CD4-positive, alpha-beta T cell treated with Interleukin-21 for 1 hour (primary cell): ENCODE measurements at places on chromosomes 2 and 18.
A peak's percentile ranks its signal among the peaks of the same experiment; 100 is the strongest.

DNA sequence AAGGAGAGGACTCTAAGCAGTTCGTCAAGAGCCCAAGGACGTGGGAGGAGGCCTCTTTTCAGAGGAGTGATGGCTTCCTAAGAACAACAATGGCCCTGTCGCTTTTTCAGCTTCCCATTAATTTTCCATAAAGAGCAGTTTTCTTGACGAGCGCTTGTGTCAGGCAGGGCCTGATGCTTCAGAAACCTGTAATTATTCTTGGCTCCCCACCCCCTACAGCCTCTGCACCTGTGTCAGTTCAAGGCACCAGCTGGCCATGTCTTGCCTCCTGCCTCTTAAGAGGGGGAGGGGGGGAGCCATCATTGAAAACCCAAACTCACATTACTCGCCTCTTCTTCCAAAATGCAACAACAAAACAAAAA, 32.3 kb downstream of the KLF7 start:
- DNase-seq = no peak

DNA sequence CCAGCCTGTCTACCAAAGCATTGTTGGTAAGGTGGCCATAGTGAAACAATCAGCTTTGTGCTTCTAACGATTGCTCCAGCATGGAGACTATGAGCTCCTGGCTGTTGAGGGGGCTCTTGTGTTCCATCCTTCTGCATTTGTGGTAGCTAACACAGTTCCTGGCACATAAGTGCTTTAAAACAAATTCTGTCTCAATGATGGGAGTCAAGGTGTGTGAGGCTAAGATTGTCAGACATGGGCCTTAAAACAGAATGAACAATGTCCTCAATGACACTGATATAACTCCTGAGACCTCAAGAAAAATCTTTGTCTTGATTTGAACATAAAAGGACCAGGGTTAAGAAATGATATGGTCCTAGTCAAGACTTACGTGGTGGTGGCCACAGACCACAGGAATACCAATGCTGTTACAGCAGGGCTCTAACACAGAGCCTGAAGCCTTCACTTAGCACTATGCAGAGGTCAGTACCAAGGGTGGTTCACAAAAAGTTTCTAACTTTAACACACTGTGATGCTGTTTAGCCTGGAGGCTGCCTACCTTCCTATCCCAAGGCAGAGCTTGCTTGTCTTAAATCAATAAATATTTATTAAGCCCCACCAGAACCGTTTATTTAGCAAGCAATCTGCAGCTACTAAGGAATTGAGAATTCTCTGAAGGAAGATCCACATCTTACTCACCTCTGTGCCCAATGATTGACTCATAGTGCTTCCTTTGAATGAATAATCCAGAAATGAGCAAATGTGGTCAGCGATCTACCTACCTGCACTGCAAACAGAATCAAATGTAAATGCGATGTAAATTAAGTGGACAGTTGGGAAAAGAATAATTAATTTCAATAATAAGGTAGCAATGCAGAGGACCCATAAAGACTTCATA, 35.1 kb downstream of the EVA1A start:
- DNase-seq = no peak

DNA sequence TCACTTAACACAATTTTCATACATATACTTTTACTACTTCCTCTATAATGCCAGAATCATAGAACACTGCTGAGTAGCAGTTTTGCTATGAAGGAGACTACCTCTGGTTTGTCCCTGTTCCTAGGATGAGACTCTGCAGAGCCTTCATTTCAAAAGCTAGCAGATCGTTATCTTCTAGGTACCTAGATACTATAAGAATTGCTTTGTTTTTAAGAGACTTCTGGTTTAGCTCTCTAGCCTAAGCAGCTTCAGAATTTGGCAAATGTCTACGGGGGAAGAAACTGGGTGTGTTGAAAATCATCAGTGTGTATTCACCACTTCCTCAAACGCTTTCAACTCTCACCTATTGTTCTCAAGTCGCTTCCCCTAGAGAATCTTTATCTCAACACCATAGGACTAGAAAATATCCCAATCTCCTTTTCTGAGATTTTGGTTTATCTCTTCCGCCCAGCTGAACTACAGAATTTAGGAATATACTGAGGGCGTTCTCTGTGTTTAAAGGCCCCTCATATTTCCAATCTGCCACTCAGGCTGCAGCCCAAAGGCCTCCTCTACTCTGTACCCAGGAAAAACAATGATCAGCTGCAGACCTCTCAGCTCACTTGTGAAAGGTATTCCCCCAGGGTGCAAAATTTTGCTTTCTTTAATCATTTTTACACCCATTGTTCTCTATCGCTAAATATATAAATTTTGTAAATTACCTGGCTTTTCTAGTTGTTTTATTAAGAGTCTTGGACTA, 28.7 kb downstream of the SMAD2 start:
- peak; percentile 44 for DNase-seq

DNA sequence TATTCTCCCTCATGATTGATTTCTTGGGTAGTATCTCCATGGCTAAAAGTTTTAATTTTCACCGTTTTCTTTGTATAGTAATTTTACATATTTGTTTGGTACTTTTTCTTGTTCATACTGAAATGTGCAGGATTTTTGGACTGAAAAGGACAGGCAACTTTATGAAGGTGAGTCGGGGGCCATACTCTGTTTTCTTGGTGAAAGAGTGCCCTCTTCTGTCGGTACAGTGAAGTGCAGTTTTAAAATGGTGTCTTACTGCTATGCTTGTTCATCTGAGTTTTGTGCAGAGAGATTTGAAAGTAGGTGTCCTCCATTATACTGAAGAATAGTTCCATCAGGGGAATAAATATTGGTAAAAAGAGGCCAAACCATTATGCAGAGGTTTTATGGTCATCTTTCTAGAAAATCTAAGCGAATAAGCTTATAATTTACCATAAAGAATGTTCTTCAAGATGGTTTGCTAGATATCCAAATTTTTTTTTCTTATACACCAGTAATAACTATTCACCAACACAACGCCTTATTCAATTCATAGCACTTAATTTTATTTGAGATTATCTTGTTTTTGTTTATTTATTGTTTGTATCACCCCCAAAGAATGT, 8.7 kb upstream of the SERPINB13 start:
- DNase-seq = no peak

- DNase-seq = no peak
Observed at GRCh38 chr2:6506859-6507258, 358.8 kb downstream of the CMPK2 start.
